Uterus (tissue), 4 donors: ENCODE measurements at places on chromosomes 13 and 19. TPM values are rescaled to one million over a fixed set of nuclear protein-coding genes. Genes with fewer than 3 reads are reported as not detected.

DNA sequence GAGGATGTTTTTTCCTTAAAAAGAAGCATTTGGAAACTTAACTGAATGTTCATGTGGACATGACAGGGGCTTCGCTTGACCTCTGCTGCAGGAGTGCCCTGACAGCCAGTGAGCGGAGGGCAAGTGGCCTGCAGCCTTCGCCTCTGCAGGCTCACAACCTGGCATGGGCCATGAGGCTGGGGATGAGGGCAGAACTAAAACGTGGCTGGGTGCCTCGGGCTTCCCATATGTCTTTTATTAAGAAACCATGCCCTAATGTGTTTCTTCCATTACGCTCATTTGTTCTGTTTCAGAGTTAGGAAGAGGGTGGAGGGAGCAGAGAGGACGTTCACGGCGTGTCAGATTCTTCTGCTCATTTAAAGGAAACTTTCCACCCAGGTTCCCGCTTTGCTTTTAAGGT, 2.9 kb downstream of the ARHGEF7 start:
- no peak for DNase-seq

- peak; percentile 85 for DNase-seq
Measured at GRCh38 chr19:55301459-55302317, 17.9 kb downstream of the BRSK1 start.

DNA sequence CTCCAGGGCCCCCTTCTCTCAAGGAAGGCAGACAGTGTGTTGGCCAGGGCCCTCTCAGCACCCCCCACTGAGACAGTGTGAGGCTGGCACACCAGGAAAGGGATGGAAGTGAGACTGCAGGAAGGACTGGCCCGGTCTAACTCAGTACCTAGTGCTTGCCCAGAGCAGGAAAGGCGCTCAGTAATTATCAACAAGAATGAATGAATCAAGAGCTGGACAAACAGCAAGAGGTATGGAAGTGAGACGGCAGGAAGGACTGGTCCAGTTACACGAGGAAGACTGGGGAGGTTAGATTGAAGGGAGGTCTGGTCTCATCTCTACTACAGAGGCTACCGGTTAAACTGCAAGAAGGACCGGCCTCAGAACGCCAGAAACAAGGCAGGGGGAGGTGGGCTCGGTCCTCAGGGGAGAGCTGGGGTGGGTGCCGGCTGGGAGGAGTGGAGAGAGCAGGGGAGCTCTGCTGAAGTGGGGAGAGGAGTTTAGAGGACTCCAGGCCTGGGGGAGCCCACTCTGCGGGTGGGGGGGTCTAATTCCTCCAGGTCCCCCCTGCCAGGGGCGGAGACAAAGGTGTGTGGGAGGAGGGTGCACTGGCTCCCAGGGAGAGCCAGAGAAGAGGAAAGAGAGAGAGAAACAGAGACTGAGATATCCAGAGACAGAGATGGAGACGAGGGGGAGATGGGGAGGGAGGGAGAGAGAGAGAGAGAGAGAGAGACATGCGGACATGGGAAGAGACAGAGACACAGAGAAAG, 1.1 kb downstream of the SLC8A2 start:
- DNase-seq, result no peak

GRCh38 chr13:66665991-66666390, 564.1 kb downstream of the PCDH9 start:
- DNase-seq, result no peak

- DNase-seq, result no peak
Measured at GRCh38 chr19:36246006-36246481, 31.1 kb downstream of the ZNF146 start.

GRCh38 chr13:93225610-93226009, 997 bp upstream of the GPC6 start:
- DNase-seq, result no peak

Gene SYT5
- 0.35 TPM for total RNA-seq

DNA sequence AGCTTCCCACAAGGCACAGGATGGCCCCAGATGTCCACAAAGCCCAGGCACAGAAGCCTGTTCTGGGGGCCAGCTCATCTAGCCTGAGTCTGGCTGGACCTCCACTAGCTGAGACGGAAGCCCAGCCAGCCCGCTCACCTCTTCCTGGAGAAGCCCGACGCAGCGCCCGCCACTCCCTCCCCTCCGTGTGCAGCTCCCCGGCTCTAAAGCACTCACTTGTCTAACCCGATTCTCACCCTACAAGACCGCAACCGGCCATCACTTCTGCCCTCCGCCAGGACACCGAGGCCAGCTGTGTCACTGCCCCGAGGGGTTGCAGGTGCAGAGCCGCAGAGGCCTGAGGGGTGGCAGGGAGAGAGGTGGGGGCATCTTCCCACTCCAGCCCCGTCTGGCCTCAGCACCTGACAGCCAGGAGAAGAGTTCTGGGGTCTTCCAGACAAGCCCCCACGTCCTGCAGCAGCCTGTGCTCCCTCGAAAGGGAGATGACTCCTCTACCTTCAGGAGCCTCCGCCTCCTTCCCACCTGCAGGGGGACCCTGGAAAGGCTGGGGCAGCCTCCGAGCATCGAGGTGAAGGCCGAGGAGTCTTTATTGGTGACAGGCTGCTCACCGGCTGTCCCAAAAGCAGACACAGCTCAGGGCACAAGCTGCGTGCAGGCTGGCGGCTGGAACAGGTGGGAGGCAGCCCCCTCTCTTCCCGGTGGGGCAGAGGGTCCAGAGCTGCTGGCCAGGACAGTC, 5.9 kb upstream of the DIRAS1 start:
- no peak for DNase-seq

DNA sequence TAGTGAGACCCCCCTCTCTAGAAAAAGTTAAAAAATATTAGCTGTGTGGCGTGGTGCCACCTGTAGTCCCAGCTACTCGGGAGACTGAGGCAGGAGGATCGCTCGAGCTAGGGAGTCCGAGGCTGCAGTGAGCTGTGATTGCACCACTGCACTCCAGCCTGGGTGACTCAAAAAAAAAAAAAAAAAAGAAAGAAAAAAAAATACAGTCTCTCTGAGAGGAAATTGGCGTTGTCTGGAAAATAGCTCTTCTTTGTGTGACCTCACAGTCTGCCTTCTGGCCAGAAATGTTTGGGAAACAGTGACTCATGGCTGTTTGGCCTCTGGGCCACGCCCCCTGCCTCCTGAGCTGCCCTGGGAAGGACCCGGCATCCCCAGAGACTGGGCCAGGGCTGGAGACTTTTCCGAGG, 10.7 kb downstream of the MARCHF2 start:
- DNase-seq, result peak; percentile 99

DNA sequence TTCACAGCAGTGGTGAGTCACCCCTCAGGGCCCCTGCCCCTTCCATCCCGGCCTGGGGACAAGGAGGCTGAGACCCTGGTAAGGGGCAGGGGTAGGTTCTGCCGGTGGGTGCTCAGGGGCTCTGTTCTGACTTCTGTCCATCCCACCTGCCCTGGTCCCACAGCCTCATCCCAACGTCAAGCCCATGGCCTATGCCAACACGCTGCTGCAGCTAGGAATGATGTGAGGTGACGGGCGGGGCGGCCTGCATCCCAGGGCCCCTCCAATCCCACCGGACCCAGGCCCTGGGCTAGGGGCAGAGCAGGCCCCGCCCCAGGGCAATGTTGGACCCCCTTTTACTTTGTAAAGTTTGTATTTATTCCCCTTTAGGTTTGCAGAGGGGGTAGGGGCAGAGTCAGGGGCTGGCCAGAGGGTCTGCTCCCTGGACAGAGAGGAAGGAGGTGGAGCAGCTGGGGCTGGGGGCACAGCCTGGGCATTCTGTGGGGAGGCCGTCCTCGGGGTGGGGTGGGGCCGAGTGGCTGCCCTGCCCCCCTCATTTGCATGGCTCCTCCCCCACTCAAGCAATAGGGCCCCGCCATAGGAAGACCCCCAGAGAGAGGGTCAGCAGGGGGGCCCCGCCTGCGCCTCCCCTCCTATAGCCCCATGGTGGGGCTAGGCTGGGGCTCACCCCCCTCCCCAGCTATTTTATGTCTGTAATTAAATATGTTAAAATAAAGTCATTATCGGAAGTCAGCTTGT, 23.1 kb downstream of the CCDC8 start:
- no peak for DNase-seq

GRCh38 chr13:111911754-111912452, 155.0 kb upstream of the SOX1 start:
- no peak for DNase-seq

DNA sequence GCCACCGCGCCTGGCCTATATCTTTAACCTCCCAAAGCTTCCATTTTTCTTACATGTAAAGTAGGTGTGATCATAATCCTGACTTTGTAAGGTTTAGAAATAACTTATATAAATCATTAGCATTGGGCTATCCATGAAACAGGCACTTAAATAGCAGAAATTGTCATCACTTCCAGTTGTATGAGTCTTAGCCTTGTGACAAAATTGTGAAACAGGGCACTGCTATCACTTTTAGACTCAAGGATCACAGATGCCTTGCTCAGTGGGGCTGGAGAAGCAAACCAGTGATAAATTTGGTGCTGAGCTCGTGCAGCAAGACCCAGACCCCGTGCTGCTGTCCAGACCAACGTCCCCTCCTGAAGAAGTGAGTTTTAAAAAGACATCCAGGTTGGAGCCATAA, 209.7 kb downstream of the KATNAL1 start:
- no peak for DNase-seq

Gene IZUMO2
- not detected for total RNA-seq

Gene EPSTI1
- total RNA-seq, result 6.9 TPM

Gene LGALS14
- total RNA-seq, result not detected

DNA sequence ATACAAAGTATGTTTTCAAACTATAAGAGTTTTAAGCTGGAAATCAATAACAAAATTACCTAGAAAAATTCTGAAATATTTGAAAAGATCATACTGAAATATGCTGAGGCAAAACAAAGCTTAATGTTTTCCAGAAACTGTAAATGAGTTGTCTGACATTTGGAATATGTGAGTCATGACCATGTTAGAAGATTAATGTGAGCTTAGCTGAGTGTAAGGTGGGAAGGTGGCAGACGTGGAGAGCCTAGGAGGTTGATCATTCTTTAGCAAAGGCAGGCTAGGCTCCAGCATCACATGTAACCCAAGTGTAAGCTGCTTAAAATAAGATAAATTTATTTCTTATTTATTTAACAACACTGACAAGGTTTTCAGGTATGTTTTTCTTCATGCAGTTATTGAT, 2086.1 kb upstream of the PCDH20 start:
- DNase-seq, result no peak

Gene EFNA2
- total RNA-seq, result not detected

- no peak for DNase-seq
Measured at GRCh38 chr13:40619479-40619814, 47.0 kb downstream of the FOXO1 start.

GRCh38 chr13:39509616-39510315, 93.2 kb downstream of the LHFPL6 start:
- no peak for DNase-seq

DNA sequence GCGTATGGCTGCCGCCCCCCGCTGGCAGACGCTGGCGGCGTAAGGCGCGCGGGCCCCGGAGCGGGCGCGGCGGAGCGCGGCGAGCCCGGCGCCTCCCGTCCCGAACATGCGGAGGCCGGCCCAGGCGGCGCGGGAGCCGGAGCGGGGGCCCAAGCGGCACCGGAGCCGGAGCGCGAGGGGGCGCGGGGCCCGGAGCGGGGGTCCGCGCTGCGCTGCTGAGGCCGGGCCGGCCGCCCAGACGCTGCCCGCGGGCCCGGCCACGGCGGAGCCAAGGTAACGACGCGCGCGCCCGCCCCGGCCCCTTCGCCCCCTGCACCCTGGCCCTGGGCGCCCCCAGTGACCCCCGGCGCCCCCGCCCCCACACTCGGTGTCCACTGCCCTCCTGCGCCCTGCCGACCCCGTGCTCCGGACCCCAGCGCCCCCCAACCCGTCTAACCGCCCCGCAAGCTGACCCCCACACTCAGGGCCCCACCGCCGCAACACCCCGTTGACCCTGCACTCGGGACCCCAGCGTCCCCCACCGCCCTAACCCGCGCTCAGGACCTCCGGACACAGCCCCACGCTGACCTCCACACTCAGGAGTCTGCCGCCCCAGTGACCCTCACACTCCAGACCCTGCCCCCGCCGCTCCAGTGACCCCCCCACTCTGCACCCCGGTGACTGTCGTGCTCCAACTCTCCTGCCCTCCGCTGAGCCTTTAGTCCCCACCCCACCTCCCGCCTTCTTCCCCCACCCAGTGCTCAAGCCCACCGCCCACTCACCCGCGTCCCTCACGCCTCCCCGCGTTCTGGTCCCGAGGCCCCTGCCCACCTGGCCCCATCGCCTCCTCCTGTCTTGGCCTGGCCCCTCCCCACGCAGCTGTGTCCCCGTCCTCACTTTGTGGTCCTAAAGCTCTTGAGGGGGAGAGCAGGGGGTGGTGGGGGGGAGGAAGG, at the start of gene CSNK1G2:
TSS of gene CSNK1G2 (plus strand) at position 27 of the 932 bp plus-strand sequence. CDS start 28,601 bp downstream, outside the sequence.
- peak; percentile 51 for DNase-seq

- peak; percentile 42 for DNase-seq
Measured at GRCh38 chr13:20439261-20439660, 86.4 kb downstream of the CRYL1 start.

DNA sequence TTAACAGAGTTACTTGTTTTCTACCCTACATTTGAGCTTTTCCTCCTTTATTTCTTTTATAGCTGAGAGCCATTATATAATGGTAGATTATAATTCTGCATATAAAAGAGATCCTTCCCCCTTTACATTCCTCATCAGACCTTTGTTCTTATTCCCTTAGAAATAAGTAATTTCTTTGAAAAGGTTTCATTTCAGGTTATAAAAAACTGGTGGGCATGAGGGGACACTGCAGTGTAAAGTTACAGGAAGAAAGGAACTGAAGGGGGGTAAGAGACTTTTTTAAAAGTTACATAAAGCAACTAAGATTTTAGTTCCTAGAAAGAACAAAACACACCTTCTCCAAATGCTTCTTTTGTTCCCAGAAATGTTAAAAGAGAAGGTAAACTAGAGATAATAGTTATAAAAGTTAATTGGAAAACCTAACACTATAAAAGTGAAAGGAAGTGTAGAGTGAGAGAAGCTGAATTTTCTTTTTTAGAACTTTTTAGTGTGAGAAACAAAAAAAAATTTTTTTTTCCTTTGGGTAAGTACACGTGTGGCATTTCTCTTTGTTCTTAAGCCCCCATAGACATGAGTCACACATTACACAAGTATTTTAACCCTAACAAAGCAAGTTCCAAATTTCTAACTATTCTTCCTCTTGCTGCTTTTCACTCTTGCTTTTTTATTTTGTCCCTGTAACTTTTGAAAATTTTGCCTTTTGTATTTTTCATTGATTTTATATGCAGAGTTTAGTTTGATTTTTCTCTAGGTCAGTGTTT, 106.4 kb upstream of the MLNR start:
- no peak for DNase-seq

Gene KRI1
- 34.2 TPM for total RNA-seq

Gene LHB
- not detected for total RNA-seq

Gene RNF113B
- not detected for total RNA-seq

Gene PRSS57
- total RNA-seq, result not detected

GRCh38 chr19:40717325-40717879, 490 bp downstream of the ITPKC start:
- DNase-seq, result peak; percentile 54

GRCh38 chr19:13989487-13989886, 16.6 kb downstream of the RFX1 start:
- DNase-seq, result no peak

DNA sequence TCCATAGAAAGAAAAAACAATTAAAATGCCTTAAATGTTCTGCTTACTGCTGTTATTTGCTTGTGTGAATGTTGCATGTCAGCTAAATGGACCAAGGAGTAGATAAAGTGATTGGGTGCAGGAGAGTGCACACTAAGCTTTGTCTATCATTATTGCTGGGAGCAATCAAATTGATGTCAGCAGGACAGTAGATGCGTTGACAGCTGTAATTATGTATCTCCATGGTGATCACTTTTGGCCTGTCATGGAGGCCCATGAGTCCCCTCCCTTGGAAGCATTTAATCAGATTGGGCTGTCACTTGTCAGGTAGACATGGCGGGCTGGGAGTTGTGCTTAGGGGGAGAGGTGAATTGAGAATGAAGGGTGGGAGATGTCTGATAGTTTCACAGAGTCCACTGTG, 215.3 kb downstream of the PCCA start:
- no peak for DNase-seq
